ENCODE measurements at places on chromosomes 16 and 17.

DNA sequence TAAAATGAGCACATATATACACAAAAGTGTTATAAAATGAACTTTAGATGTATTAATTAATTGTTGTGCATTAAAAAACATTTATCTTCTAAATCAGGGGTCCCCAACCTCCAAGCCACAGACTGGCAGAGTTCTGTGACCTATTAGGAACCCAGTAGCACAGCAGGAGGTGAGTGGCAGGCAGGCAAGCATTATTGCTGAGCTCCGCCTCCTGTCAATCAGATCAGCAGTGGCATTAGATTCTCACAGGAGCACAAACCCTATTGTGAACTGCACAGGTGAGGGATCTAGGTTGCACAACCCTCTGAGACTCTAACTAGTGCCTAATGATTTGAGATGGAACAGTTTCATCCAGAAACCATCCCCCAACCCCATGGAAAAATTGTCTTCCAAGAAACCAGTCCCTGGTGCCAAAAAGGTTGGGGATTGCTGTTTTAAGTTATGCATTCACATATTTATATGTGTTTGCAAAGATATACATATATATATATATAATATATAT lies 583.7 kb downstream of the KCNJ2 start:
- DNase-seq, result no peak

DNA sequence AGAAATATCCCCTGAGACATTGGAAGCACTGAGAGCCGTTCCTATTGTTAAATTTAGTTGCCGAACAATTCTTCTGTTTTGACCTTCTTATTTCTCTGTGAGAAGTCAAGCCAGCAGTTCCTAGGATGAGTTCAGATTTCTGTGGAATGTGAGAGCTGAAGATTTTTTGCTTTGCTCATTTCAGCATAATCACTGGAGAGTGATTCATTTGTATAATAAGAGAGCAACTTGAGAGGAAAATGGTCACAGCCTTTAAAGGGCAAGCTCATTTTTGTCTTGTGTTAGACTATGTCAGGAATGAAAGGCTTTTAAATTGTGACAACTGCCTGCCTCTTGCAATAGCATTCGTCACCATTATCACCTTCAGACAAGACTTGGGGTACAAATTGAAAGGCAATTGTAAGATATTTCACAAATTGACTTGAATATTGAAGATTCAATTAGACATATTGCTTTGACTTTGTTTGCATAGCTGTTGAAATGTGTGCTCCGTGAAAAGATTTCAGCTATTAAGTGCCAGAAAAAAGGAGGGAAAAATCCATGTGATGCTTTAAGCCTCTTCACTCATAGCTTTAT lies 900.0 kb upstream of the GOT2 start:
- DNase-seq, result no peak

- no peak for DNase-seq
These were observed 13.4 kb downstream of the ITGAM start for GRCh38 chr16:31273187-31273586.

- DNase-seq, result no peak
These were observed 15.8 kb upstream of the ITGAM start for GRCh38 chr16:31243734-31244670.

- peak; percentile 33 for DNase-seq
These were observed 87.3 kb downstream of the MAP2K6 start for GRCh38 chr17:69501591-69502468.

DNA sequence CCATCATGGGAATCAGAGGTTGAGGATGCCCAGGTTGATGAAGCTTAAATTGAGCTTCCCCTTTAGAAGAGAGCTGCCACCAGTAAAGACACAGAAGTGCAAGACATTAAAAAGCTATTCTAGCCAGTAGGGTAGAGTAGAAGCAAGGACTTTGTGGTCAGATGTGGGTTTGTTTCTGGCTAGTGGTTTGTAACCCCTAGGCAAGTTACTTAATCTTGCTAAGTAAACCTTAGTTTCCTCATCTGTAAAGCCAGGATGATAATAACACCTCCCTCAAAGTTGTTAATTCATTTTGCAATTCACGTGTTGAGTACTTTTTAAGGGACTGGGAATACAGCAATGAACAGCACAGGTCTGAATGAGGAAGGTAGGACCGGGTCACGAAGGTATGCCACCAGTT lies 3.6 kb downstream of the SNTB2 start:
- DNase-seq, result no peak

DNA sequence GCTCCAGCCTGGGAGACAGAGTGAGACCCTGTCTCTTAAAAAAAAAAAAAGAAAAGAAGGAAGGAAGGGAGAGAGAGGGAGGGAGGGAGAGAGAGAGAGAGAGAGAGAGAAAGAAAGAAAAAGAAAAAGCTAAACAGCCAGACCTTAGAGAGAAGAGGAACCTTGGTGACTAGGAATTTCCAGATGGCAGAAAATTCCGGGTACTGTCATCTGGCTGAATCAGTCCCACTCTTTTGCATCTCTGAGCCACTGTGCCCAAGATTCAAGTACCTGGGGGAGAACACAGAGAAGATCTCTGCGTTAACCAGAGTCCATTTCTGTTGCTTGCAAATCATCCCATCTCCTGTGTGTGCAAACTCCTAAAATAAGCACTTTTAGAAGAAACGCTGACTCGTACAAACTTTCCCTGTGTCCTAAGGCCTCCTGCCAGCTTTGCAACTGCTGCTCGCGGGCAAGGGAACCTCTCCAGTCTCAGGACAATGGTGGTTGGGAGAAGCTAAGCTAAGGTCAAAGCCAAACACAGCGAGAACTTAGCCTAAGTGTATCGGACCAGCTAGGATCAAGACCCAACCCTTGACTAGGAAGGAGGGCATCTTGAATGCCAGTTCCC lies 18.0 kb downstream of the BMERB1 start:
- DNase-seq, result no peak

DNA sequence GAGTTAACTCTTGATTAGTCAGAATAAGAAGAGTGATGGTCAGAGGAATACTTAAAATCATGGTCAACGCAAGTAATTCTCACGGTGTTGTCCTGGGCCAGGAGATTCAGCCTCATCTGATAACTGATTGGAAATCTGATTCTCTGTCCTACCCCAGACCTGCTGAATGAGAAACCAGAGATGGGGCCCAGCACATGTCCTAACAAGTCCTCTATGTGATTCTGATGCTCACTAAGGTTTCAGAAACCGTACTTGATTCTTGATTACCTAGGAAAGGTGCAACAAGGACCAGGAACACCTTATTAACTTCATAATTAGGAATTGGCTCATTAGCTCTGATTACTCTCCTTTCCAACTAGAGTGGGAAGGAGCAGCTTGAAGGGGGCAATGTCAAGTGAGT lies 44.5 kb downstream of the ANKFY1 start:
- DNase-seq, result no peak

- DNase-seq, result no peak
These were observed 20.0 kb downstream of the ADAMTS18 start for GRCh38 chr16:77414752-77415231.

DNA sequence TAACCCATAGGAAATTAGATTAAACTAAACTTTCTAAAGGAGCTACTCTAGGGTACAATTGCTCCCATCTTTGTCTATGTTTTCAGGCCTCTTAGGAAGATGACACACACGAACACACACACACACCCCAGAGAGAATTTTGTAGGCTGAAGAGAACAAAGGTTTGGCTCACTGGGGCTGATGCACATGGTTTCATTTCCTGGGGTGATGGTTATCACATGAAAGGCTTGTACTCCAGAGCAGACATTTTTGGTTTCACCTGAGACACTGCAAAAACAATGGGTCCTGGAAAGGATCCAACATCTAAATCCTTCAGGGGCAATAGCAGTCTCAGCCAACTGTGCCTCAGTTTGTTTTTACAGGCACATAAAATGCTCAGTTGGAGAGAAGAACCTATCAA lies 62.8 kb downstream of the GRB7 start:
- no peak for DNase-seq

DNA sequence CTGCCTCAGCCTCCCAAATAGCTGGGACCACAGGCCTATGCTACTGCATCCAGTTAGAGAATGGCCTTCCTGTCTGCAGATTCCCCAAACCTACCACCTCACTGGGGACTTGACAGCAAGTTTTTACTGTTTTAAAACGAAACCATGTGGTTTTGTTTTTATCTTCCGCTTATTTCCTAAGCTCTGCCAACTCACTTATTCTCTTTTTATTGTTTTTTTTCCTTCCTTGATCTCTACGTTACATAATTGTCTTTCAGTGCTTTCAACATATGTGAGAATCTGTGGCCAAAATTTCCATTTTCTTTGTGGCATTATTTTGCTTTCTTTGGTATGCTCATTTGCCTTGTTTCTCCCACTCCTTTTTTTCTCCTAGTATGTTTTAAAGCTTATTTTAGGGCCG lies 14.6 kb upstream of the SLC38A7 start:
- no peak for DNase-seq

DNA sequence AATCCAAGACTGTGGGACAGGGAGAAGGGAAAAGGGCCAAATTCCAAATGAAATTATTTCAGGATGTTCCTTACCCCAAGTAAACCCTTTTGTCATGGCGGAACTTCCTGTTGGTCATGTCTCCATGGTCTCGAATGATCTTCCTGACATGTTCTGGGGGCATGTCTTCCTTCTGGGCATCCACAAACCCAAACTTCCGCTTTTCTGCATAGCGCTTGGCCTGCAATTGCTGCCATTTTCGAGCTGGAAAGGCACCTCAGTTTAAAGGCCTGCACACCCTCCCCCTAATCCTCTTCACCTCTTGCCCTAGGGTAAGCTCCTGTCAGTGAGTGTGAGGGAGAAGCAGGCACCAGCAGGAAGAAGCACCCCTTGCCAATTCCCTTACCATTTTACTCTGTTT lies 1.2 kb downstream of the PRPF8 start:
- DNase-seq, result no peak

GRCh38 chr17:50558941-50559614 lies 1.4 kb upstream of the CACNA1G start:
- no peak for DNase-seq

- no peak for DNase-seq
These were observed 21.0 kb downstream of the PMM2 start for GRCh38 chr16:8818504-8819270.

- no peak for DNase-seq
These were observed 968.1 kb upstream of the GOT2 start for GRCh38 chr16:59701963-59702930.

DNA sequence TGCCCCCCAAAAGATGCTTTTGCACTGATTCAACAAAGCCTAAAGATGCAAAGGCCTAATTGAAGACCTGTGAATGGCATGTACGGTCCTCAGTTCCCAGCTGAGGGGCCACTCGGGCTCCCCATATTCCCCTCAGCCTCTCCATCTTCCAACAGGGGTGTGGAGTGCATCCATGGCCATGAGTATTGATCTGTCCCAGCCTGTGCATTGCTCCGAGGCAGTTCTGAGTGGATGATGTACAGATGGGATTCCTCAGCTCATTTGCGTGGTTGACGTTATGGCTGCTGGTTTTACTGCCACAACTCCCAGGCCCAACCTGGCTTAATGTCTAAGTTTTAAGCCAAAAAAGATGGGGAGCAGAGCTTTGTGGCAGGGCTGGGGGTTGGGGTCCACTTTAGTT lies 162.7 kb upstream of the ZNF267 start:
- no peak for DNase-seq

GRCh38 chr17:79183293-79184158 lies 108.9 kb downstream of the ENGASE start:
- no peak for DNase-seq

DNA sequence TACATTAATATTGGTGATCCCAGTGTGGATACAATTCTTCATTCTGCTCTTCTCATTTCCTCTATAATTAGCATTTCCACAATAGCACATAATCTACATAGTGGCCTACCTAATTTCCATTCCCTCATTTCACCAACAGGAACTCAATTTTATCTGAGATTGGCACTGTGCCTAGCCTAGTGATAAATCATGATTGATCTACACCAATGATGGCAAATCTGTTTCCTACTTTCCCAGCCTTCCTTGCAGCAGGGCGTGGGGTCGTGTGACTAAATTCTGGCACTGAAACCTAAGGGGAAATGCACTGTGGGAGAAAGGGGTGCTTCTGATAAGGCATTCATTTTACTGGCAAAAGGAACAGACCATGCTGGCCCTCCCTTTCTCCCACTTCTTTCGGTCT lies 66.6 kb upstream of the TOM1L1 start:
- no peak for DNase-seq

GRCh38 chr16:1561266-1561665 lies 27.8 kb downstream of the TMEM204 start:
- DNase-seq, result no peak

- DNase-seq, result no peak
These were observed 2.8 kb downstream of the PKMYT1 start for GRCh38 chr16:2977440-2977839.

GRCh38 chr16:17404941-17405689 lies 65.6 kb downstream of the XYLT1 start:
- peak; percentile 100 for DNase-seq

- no peak for DNase-seq
These were observed 202.0 kb downstream of the PARN start for GRCh38 chr16:14428043-14428442.

- no peak for DNase-seq
These were observed 25.1 kb downstream of the TSC2 start for GRCh38 chr16:2072926-2073325.

- no peak for DNase-seq
These were observed 8.3 kb upstream of the HEATR6 start for GRCh38 chr17:60086818-60087591.

DNA sequence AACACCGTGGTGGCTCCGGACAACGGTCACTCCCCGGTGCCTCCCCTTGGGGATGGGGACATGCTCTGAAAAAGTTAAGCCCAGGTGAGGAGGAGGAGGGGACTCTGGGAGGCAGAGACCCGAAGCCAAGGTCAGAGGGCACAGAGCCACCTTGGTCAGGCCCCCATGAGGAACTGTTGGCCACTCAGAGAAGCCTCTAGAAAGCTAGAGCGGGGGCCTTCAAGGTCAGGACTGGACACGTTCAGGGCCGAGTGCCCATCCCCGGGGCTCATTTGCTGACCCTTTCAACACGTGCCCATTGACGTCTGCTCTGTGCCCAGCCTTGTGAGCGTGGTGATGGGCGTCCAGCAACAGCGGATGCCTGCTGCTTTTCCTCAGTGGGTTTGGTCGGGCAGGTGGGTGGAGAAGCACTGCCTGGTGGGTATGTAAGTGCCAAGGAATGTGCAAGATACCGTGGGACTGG lies 38.2 kb downstream of the HASPIN start:
- DNase-seq, result no peak

DNA sequence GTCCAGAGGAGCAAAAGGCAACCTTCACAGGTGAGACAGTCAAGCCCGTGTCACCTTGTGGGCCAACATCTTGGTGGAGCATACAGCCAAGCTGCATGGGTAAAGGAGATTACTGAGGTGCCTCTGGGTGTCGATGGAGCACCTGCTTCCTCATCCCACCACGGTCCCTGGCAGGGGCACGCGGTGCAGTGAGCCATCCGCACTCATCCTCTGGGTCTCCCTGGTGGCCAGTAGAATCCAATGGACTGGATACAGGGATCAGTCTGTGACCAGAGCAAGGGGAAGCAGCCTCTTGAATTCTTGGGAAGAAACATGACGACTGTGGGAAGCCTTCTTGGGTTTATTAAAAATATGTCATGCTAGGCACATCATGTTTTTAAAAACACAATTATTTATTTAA lies 4.8 kb upstream of the WSCD1 start:
- DNase-seq, result no peak

GRCh38 chr17:19021622-19022083 lies 17.1 kb upstream of the FAM83G start:
- DNase-seq, result no peak

GRCh38 chr17:28744972-28745785 lies 1.4 kb downstream of the TRAF4 start:
- DNase-seq, result peak; percentile 85

Measured in anterior cingulate cortex (tissue), 58 donors.